GM04503 (cell line): ENCODE measurements at places on chromosomes 7 and 10.

GRCh38 chr10:48804740-48805182 lies 120.1 kb downstream of the WDFY4 start:
- DNase-seq, result no peak

DNA sequence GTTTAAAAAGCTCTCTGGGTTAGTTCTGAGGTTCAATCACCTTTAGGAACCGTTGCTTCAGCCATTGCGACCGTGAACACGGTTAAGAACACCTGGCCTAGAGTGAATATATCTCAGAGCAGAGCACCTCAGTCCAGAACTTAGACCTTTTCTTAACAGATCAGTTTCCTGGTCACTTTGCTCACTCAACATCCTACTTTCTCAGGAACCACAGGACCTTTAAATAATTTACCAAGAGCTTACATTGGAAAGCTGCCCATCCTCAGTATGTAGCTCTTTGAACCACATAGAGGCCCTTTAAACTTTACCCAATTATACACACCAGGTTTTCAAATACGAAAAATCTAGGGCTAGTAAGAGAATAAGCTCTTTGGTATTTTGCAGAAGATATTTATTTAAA lies 153.2 kb downstream of the NRBF2 start:
- DNase-seq, result no peak

GRCh38 chr7:27156916-27157701 lies 634 bp upstream of the HOXA7 start:
- no peak for DNase-seq

- no peak for DNase-seq
Observed at GRCh38 chr10:132972149-132972985, 30.0 kb upstream of the CFAP46 start.

GRCh38 chr10:90887555-90887954 lies 15.8 kb downstream of the RPP30 start:
- DNase-seq, result no peak

DNA sequence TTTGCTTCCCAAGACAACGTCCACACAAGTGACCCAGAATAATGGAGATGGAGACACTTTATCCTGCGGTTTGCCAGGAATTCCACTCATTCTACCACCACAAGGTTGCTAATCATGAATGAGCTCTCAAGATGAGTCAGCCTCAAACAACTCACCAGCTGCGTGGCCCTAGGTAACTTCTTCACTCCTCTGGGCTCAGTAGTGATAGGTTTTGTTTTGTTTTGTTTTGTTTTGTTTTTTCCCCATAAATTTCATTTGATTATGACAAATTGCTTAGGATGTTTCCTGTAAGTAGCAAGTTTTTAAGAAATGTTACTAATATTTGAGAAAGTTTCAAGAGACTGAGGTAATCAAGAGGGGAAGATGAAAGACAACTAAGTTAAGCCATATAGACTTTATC lies 286.8 kb downstream of the PARD3 start:
- DNase-seq, result peak; percentile 90

- no peak for DNase-seq
Observed at GRCh38 chr10:17213646-17214349, 12.3 kb upstream of the TRDMT1 start.

DNA sequence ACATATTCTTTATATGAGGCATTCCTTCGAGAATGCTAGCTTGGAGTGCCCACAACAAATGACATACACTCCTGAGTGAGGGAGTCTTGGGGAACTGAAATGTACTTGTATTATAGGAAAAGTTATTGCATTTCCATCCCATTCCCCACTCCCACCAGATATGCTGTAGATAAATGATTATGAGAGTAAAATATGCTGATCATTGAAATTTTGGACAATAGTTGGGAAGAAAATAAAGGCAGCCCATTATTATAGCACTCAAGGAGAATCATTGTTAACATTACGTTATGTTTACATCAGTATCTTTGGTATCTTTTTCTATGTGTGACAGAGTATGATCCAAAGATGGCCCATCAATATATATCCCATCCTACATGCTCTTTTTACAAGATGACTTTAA lies 194.4 kb downstream of the GATA3 start:
- no peak for DNase-seq

DNA sequence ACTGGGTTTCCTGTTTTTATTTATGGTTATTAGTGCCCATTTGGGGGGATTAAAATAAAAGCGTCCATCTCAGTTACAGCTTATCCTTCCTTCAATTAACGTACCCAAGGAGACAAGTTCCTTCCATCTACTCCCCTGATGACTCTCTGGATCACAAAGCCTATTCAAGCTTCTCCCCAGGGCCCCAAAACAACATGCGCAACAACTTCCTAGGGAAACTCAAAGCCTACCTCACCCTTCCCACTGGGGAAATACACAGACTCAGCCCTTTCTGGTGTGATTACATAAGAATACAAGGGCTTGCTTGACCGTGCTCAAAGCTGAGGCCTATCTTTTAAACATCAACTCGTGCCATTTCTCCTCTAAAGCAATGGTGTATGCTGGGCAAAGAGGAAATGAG lies 112.4 kb downstream of the CDK6 start:
- DNase-seq, result no peak
